ENCODE measurements at places on chromosomes 3 and 15.

DNA sequence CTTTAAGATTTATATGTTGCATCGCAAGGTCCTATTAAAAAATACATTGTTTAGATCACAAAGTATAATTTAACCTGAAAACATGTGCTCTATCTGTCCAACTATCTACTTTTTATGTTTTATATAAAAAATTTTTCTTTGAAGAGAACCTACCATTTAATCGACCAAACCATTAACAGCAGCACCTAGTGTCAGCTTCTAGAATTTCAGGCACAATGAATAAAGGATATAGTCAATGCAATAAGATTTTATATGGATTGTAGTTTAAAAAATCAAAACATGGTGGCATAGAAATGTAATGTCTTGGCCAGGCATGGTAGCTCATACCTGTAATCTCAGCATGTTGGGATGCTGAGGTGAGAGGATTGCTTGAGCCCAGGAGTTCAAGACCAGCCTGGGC, 313.7 kb downstream of the GAP43 start:
- no peak overlapping the region for H3K4me3 ChIP-seq
- H3K27ac ChIP-seq: no peak overlapping the region
- no peaks in the 10 kb centered on the region for H3K4me1 ChIP-seq
- peaks cover 3% of the 10 kb centered on the region for H3K36me3 ChIP-seq
- no peak for DNase-seq

GRCh38 chr3:64818196-64818595, 130.4 kb upstream of the ADAMTS9 start:
- H3K36me3 ChIP-seq: peaks cover 2% of the 10 kb centered on the region
- no peak overlapping the region for H3K4me3 ChIP-seq
- peaks cover 43% of the 10 kb centered on the region for H3K4me1 ChIP-seq
- DNase-seq: no peak
- no peak overlapping the region for H3K27ac ChIP-seq

DNA sequence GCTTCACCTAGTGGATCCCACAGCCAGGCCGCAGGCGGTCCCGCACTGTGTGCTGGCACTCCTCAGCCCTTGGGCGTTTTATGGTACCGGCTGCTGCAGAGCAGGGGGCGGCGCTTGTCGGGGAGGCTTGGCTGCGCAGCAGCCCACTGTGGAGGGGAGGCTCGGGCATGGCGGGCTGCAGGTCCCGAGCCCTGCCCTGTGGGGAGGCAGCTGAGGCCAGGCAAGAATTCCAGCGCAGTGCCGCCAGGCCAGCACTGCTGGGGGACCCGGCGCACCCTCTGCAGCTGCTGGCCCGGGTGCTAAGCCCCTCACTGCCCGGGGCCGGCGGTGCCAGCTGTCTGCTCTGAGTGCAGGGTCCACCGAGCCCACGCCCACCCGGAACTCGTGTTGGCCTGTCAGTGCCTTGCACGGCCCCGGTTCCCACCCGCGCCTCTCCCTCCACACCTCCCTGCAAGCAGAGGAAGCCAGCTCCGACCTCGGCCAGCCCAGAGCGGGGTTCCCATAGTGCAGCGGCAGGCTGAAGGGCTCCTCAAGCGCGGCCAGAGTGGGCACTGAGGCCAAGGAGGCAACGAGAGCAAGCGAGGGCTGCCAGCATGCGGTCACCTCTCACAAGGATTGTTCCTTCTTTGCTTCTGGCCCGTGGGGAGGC, 435.0 kb upstream of the ATP10A start:
- H3K27me3 ChIP-seq: no peaks in the 10 kb centered on the region
- H3K36me3 ChIP-seq: no peaks in the 10 kb centered on the region
- H3K4me3 ChIP-seq: no peak overlapping the region
- DNase-seq: no peak
- peaks cover 20% of the 10 kb centered on the region for H3K4me1 ChIP-seq
- no peak overlapping the region for H3K27ac ChIP-seq

DNA sequence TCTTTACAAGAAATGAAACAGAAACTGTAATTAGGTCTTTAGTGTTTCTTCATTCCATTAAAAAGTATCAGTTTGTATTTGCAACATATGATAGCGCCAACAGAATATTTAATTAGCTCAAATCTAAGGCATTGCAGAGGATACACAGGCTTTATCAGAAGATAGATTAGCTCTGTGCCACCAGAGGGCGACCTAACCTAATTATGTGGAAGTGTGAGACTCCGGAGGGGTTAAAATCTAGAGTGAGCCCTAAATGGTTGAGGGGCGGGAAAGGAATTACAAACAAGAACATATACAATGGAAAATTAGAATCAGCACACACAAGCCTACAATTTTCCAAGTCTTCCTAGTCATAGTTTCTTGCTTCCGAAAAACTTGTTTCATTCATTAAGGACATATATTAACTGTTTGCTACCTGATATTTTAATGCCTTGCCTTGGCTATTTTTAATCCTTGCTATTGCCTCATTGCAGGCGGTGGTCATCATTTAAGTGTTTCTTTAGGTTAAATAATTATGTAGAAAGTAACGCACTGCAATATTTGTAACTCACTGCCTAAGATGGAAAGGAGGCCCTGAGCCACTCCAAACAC, 18.0 kb upstream of the RYR3 start:
- H3K27ac ChIP-seq: no peak overlapping the region
- no peaks in the 10 kb centered on the region for H3K36me3 ChIP-seq
- no peak overlapping the region for H3K4me3 ChIP-seq

- peak overlapping the region; percentile 23 for H3K27ac ChIP-seq
- H3K4me3 ChIP-seq: no peak overlapping the region
- peaks cover 11% of the 10 kb centered on the region for H3K4me1 ChIP-seq
These were observed 160.1 kb upstream of the BHLHE40 start for GRCh38 chr3:4818986-4819693.

- no peak for DNase-seq
- H3K4me1 ChIP-seq: peaks cover 8% of the 10 kb centered on the region
- H3K4me3 ChIP-seq: no peak overlapping the region
- H3K27ac ChIP-seq: no peak overlapping the region
These were observed 95.4 kb upstream of the KCNAB1 start for GRCh38 chr3:156024904-156025533.

- H3K4me3 ChIP-seq: no peak overlapping the region
- no peaks in the 10 kb centered on the region for H3K27me3 ChIP-seq
- DNase-seq: no peak
- H3K36me3 ChIP-seq: peaks cover 23% of the 10 kb centered on the region
These were observed 169.5 kb downstream of the PLD1 start for GRCh38 chr3:171640520-171641412.

- H3K36me3 ChIP-seq: no peaks in the 10 kb centered on the region
- DNase-seq: no peak
- H3K4me3 ChIP-seq: no peak overlapping the region
- peaks cover 1% of the 10 kb centered on the region for H3K4me1 ChIP-seq
- H3K27me3 ChIP-seq: no peaks in the 10 kb centered on the region
- H3K27ac ChIP-seq: no peak overlapping the region
These were observed 234.3 kb downstream of the SQOR start for GRCh38 chr15:45869034-45869668.

DNA sequence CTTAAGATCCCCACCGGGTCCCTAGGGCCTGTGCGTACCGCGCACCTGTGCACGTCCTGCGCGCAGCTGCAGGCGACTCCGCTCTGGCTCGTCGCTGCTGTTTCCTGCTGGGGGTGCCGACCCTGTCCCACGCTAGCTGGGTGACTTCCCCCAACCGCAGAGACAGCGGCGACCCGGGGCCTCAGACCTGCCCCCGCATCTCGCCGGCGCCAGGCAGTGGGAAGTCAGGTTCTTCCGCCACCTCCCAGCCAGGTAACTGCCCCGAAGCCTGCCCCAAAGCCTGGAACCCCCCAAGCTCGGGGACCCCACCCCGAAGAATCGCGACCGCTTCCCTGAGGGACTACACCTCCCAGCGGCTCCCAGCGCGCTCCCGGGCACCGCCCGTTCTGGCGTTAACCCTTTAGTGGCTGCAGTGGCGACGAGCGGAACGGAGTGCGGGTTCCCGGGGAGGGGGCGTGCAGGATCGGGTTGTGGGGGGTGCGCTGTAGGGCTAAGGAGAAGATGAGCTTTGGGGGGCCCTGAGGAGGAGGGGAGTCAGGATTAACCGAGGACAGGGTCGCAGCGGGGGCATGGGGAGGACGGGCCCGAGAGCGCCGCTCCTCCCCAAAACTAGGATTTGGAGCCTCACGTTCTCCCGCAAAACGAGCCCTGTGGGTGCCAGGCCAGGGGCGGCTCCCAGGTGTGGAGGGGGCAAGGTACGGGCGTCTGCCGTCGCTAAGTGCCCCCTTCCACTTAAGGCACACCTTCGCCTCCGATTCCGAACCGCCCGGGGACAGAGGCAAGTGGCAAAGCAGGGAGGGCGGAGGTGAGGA, 589 bp downstream of the NEIL1 start:
- H3K27ac ChIP-seq: no peak overlapping the region
- peak overlapping the region; percentile 86 for H3K4me3 ChIP-seq
- peaks cover 9% of the 10 kb centered on the region for H3K4me1 ChIP-seq
- peak; percentile 65 for DNase-seq

GRCh38 chr3:108106449-108106848, 15.6 kb upstream of the CD47 start:
- peaks cover 36% of the 10 kb centered on the region for H3K4me1 ChIP-seq
- no peaks in the 10 kb centered on the region for H3K36me3 ChIP-seq
- H3K27ac ChIP-seq: no peak overlapping the region
- no peaks in the 10 kb centered on the region for H3K27me3 ChIP-seq
- H3K4me3 ChIP-seq: no peak overlapping the region

DNA sequence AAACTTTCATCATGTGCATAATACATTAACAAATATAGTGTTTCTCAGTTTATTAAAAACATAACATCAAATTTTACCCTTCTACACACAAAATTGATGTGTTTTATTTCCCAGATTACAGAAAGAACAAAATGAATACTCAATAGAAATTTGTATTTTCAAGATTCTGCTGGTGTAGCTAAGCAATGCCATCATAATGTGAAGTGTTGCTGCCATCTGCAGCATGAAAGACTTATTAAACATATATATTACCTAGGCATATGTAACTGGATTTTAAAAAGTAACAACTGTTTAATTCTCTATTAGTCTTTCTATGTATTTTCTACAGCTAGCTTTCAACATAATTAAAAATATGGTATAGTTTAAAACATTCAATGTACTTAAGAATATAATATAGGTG, 27.5 kb downstream of the PLSCR5 start:
- DNase-seq: no peak
- no peak overlapping the region for H3K27ac ChIP-seq
- peaks cover 4% of the 10 kb centered on the region for H3K36me3 ChIP-seq
- H3K27me3 ChIP-seq: no peaks in the 10 kb centered on the region
- H3K4me3 ChIP-seq: no peak overlapping the region
- H3K4me1 ChIP-seq: peaks cover 7% of the 10 kb centered on the region

GRCh38 chr3:66255865-66256264, 35.1 kb downstream of the SLC25A26 start:
- H3K27me3 ChIP-seq: no peaks in the 10 kb centered on the region
- no peaks in the 10 kb centered on the region for H3K4me1 ChIP-seq
- no peak overlapping the region for H3K27ac ChIP-seq
- H3K4me3 ChIP-seq: no peak overlapping the region

GRCh38 chr3:134066651-134067530, 37.2 kb upstream of the SLCO2A1 start:
- H3K27ac ChIP-seq: no peak overlapping the region
- H3K4me3 ChIP-seq: no peak overlapping the region
- H3K27me3 ChIP-seq: no peaks in the 10 kb centered on the region
- no peak for DNase-seq
- peaks cover 3% of the 10 kb centered on the region for H3K4me1 ChIP-seq

- no peak overlapping the region for H3K27ac ChIP-seq
- no peak overlapping the region for H3K4me3 ChIP-seq
- peaks cover 3% of the 10 kb centered on the region for H3K27me3 ChIP-seq
- no peaks in the 10 kb centered on the region for H3K36me3 ChIP-seq
- peaks cover 9% of the 10 kb centered on the region for H3K4me1 ChIP-seq
- DNase-seq: no peak
These were observed 15.5 kb downstream of the CCR5 start for GRCh38 chr3:46386205-46386604.

GRCh38 chr3:69292185-69292584, 93.7 kb downstream of the FRMD4B start:
- no peak for DNase-seq
- H3K4me1 ChIP-seq: peaks cover 91% of the 10 kb centered on the region
- H3K27me3 ChIP-seq: no peaks in the 10 kb centered on the region
- no peak overlapping the region for H3K4me3 ChIP-seq

DNA sequence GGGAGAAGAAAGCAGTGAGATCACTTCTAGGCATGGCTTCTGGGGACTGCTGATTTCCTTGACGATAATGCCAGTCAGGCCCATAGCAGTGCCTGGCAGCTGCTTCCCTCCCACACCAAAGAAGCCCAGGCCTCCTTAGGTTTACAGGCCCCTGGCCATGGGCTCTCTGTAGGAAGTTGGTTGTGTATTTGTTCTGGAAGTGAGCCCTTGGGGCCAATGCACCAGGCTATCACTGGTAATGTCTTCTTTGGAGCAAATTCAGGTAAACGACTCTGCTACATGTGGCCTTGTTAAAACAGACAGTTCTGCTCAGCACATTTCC, 89.3 kb downstream of the CCNL1 start:
- no peak overlapping the region for H3K4me3 ChIP-seq
- no peaks in the 10 kb centered on the region for H3K27me3 ChIP-seq
- DNase-seq: no peak
- no peak overlapping the region for H3K27ac ChIP-seq
- H3K36me3 ChIP-seq: no peaks in the 10 kb centered on the region

DNA sequence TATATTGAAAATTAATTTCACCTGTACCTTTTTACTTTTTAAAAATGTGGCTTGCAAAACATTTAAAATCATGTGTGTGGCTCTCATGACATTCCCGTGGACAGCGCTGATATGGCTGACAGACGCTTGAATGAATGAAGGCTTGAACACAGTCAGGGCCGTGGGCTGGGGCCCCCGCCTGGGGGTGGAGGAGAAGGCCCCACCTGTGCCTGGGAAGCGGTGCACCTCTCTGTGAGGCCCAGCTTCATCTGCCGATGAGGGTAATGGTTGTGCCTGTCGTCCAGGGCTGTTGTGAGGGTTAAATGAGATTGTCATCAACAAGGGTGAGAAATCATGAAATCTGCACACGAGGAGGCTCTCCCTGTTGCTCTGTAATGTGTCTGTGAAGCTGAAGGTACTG, 85.9 kb upstream of the PRR23E start:
- DNase-seq: no peak
- H3K27me3 ChIP-seq: peaks cover 10% of the 10 kb centered on the region
- no peak overlapping the region for H3K27ac ChIP-seq
- H3K36me3 ChIP-seq: no peaks in the 10 kb centered on the region
- no peaks in the 10 kb centered on the region for H3K4me1 ChIP-seq

DNA sequence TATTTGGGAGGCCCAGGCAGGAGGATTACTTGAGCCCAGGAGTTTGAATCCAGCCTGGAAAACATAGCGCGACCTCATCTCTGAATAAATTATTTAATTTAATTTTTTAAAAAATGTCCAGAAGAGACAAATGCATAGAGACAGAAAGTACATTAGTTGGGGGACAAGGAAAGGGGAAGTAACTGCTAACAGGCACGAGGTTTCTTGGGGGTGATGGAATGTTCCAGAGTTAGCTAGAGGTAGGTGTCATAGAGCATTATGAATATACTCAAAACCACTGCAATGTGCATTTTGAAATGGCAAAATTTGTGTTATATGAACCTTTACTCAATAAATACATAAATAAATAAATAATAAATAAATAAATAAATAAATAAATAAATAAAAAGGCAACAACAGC, 31.7 kb upstream of the CYP11A1 start:
- H3K4me1 ChIP-seq: peaks cover 12% of the 10 kb centered on the region
- no peaks in the 10 kb centered on the region for H3K27me3 ChIP-seq
- H3K4me3 ChIP-seq: no peak overlapping the region
- no peaks in the 10 kb centered on the region for H3K36me3 ChIP-seq
- no peak for DNase-seq

GRCh38 chr15:25439369-25439836, 579 bp upstream of the UBE3A start:
- no peaks in the 10 kb centered on the region for H3K27me3 ChIP-seq
- H3K36me3 ChIP-seq: no peaks in the 10 kb centered on the region
- H3K27ac ChIP-seq: peak overlapping the region; percentile 96
- H3K4me1 ChIP-seq: peaks cover 21% of the 10 kb centered on the region

All from mesothelial cell of epicardium (in vitro differentiated cells).